Endothelial cell of umbilical vein (primary cell): ENCODE measurements at places on chromosomes 2 and 18. TPM values are rescaled to one million over a fixed set of nuclear protein-coding genes. Genes with fewer than 3 reads are reported as not detected.

GRCh38 chr2:221845021-221845365 is 272.9 kb upstream of the EPHA4 start:
- no peaks in the 10 kb centered on the region for H3K36me3 ChIP-seq
- no peak overlapping the region for H3K4me3 ChIP-seq
- no peak overlapping the region for H3K27ac ChIP-seq

DNA sequence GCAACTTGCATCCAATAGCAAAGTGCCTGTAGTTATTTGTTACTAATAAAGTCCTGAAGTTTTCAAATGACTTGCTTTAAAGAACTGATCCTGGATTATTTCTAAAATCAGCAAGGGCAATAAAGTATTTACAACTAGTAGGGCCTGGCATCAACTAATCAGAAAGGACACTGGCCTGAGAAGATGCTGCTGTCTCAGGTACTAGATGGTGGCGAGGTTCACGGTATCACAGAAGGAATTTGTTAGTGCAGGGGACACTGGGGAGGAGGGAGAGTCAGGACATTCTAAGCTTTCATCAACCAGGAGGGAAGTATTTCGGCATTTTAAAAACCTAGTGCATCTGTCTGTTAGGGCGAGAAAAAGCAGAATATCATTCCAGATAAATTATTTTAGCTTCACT is 440.2 kb upstream of the LYPD1 start:
- no peak overlapping the region for H3K4me3 ChIP-seq
- DNase-seq = no peak
- H3K27ac ChIP-seq = no peak overlapping the region
- H3K27me3 ChIP-seq = no peaks in the 10 kb centered on the region
- no peaks in the 10 kb centered on the region for H3K4me1 ChIP-seq
- H3K36me3 ChIP-seq = no peaks in the 10 kb centered on the region

The ARHGAP15 gene
- not detected in 2 replicates for polyA plus RNA-seq

GRCh38 chr2:106020821-106021661 is 173.1 kb downstream of the UXS1 start:
- H3K4me1 ChIP-seq = no peaks in the 10 kb centered on the region
- H3K27ac ChIP-seq = no peak overlapping the region
- no peak overlapping the region for H3K4me3 ChIP-seq
- no peak for DNase-seq
- no peaks in the 10 kb centered on the region for H3K36me3 ChIP-seq

GRCh38 chr18:78309924-78310323 is 669.7 kb upstream of the SALL3 start:
- H3K4me3 ChIP-seq = no peak overlapping the region
- DNase-seq = no peak
- no peaks in the 10 kb centered on the region for H3K4me1 ChIP-seq

DNA sequence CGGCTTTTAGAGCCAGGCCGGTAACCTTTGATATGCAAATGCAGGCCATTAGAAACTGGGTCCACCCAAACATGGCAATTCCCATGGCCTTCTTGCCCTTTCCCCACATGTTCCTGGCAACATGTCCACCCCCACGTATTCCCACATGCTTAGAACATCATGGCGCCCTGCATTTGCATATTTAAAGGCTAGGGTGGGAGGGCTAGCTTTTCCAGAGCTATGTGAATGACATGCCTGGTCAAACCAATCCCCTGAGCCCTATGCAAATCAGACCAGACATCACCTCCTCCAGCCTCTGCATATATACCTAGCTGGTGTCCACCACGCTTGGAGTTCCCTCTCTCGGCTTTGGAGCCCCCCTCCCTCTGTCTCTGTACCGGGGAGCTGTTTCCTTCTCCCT is 481.9 kb downstream of the CDH2 start:
- no peaks in the 10 kb centered on the region for H3K4me1 ChIP-seq
- H3K27ac ChIP-seq = no peak overlapping the region
- H3K36me3 ChIP-seq = no peaks in the 10 kb centered on the region
- DNase-seq = no peak

DNA sequence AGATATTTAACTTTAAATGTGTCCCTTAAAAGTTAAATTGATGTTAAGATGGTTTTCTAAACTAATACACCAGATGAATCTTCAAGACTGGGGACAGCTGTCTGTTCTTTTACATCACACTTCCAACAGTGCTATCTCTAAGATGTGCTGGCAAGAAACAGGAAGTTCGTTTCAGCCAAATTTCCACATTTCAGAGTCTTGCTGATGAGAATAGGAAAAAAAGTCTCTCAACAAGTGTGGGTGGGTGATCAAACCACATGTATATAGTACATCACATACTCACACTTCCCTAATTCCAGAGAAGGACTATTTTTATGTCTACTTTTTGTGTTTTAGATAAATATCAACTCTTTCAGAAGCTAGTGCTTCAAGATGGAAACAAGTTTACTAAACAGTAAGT is 1712.8 kb upstream of the TMEFF2 start:
- no peak overlapping the region for H3K4me3 ChIP-seq
- DNase-seq = no peak
- no peak overlapping the region for H3K27ac ChIP-seq
- H3K36me3 ChIP-seq = no peaks in the 10 kb centered on the region

DNA sequence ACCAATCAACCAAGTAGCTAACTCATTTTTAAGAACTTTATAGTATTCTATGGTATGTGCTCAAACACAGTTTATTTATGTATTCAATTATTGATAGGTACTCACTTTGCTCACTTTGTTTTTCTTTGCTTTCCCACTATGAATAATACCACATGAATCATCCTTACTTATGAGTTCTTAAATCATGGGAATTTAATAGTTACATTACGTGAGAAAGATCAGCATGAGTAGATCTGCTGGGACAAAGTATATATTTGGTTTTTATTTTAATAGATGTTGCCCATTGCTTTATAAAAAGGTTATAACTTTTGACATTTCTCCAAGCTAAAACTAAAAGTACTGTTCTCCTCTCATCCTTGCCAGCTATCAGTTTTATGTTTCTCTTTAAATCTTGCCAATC is 390.7 kb downstream of the LRATD1 start:
- H3K4me1 ChIP-seq = no peaks in the 10 kb centered on the region
- no peak overlapping the region for H3K27ac ChIP-seq
- H3K27me3 ChIP-seq = no peaks in the 10 kb centered on the region
- H3K4me3 ChIP-seq = no peak overlapping the region
- H3K36me3 ChIP-seq = no peaks in the 10 kb centered on the region

DNA sequence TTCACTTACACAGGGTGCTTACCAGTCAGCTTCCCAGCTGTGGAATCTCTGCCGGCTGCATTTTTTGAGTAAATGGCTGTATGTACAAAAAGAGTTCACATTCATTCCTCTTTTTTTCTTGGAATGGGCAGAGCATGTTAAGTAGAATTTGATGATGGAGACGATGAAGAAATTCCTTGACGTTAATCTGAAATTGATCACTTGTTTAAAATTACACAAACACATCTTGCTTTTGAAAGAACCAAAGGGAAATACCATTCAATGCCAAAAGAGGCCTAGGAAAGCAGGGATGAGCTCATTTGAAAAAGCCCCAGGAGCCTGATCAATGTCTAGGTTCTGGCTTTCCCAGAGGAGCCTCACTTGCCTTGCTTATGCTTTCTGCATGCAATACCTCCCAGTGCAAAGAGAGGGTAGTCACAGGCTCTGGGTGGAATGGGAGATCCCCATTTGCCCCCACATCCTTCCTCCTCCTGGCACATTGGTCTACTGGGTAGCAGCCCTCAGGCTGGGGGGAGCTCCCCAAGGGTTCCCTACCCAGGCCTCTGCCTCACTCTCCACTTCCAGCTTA is 12.3 kb upstream of the SMAD7 start:
- DNase-seq = no peak
- H3K4me1 ChIP-seq = peaks cover 13% of the 10 kb centered on the region
- H3K4me3 ChIP-seq = no peak overlapping the region

DNA sequence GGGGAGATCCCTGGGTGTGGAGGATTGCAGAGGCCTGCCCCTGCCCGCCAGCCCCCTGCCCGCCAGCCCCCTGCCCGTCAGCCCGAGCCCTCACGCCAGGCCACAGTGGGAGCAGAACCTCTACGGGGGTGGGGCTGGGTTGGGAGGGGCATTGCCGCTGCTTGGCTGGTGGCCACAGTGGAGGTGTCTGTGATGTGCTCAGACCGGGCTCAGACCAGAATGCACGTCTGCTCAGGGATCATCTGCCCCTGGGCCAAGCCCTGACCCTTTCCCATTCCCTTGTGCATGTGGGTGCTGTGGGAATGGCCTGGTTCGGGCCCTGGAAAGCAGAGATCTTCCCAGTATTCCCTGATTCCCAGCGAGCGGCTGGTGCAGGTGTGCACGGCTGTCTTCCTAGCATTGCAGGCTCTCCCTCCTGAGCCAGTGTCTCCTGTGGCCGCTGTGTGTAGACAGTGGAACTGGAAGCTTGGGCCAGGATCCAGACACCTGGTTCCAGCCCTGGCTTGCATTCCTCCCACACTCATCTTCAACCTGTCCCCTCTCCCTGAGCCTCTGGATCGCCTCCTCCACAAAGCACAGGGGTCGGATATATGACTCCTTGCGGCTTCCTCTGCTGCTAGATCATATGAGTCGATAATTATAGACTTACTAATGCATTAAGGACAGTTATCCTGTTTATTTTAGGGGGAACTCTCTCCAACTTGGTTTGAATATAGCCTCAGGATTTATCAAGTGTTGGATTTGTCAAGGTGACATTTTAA is 161.6 kb downstream of the LDLRAD4 start:
- no peaks in the 10 kb centered on the region for H3K27me3 ChIP-seq
- H3K36me3 ChIP-seq = no peaks in the 10 kb centered on the region
- DNase-seq = peak; percentile 64
- H3K4me3 ChIP-seq = no peak overlapping the region
- H3K4me1 ChIP-seq = peaks cover 39% of the 10 kb centered on the region
- peak overlapping the region; percentile 67 for H3K27ac ChIP-seq

GRCh38 chr2:12430407-12431133 is 286.2 kb upstream of the TRIB2 start:
- no peak for DNase-seq
- H3K36me3 ChIP-seq = no peaks in the 10 kb centered on the region
- H3K27me3 ChIP-seq = no peaks in the 10 kb centered on the region
- no peak overlapping the region for H3K4me3 ChIP-seq
- no peaks in the 10 kb centered on the region for H3K4me1 ChIP-seq

- H3K36me3 ChIP-seq = no peaks in the 10 kb centered on the region
- H3K4me3 ChIP-seq = no peak overlapping the region
- H3K27me3 ChIP-seq = peaks cover 2% of the 10 kb centered on the region
- DNase-seq = peak; percentile 17
- H3K4me1 ChIP-seq = no peaks in the 10 kb centered on the region
- H3K27ac ChIP-seq = no peak overlapping the region
These were observed 50.8 kb downstream of the WIPF1 start for GRCh38 chr2:174546519-174547506.

DNA sequence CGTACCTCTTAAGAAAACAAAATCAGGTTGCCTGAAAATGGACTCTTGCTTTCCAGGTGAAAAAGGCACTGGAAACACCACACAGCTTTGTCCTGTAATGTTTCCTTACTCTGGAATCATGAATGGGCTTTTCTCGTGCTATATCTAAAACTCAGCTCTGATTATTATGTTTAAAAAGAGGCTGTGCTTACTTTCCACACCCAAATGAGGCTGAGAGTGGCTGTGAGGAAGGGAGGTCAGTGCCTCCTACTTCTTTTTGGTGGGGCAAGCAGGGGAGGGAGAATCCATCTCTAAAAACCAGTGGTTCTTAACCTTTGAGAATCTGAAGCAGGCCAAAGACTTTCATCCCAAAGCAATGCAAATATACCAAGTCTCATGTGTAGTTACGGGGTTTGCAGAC is 148.6 kb downstream of the FAM210A start:
- H3K27ac ChIP-seq = no peak overlapping the region
- no peaks in the 10 kb centered on the region for H3K36me3 ChIP-seq
- no peaks in the 10 kb centered on the region for H3K4me1 ChIP-seq
- no peak overlapping the region for H3K4me3 ChIP-seq
- H3K27me3 ChIP-seq = no peaks in the 10 kb centered on the region

- H3K27ac ChIP-seq = no peak overlapping the region
- H3K4me3 ChIP-seq = no peak overlapping the region
- peak; percentile 7 for DNase-seq
- no peaks in the 10 kb centered on the region for H3K36me3 ChIP-seq
These were observed 352.6 kb downstream of the SS18 start for GRCh38 chr18:25737710-25738311.

DNA sequence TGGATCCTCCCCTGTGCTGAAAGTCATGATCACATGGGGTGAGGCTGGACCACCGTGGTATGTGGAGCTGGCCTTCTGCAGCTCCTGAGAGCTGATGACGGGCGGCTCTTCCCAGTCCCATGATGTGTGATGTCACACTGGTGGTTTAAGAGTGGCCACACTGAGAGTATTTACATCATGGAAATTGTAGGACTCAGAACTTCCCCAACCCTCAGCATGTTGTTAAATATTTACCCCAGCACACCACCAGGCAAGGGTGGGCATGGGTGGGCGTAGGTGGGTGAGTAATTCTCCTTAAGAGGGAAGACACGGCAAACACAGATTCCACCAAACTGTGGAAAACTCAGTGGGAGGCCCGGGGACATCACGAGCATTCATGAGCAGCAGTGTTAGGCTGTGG is 106.8 kb downstream of the ALPK2 start:
- no peaks in the 10 kb centered on the region for H3K36me3 ChIP-seq
- no peak overlapping the region for H3K4me3 ChIP-seq
- no peaks in the 10 kb centered on the region for H3K4me1 ChIP-seq
- H3K27ac ChIP-seq = no peak overlapping the region
- DNase-seq = no peak

DNA sequence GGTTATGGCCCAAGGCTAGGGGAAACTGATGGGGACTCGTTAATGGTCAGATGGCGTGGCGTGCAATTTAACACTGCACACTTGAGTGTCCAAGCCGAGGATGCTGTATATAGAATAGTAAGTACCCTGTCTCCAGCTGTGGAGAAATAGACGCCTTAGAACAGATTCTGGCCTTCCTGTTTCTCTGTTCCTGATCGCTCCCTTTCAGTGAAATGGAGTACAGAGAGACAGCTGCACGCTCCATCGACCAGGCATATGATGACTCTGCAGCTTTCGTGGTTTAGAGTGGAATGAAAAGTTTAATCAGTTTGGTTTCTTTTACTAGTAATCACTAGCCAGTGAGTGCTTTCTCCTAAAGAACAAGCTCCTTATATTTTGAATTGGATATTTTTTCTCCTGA is 213.4 kb downstream of the NEDD4L start:
- no peak overlapping the region for H3K4me3 ChIP-seq
- no peak overlapping the region for H3K27ac ChIP-seq
- DNase-seq = no peak
- no peaks in the 10 kb centered on the region for H3K27me3 ChIP-seq
- H3K36me3 ChIP-seq = no peaks in the 10 kb centered on the region

The BOLL gene
- polyA plus RNA-seq = not detected in 2 replicates

- no peak overlapping the region for H3K4me3 ChIP-seq
- DNase-seq = no peak
- H3K36me3 ChIP-seq = no peaks in the 10 kb centered on the region
These were observed 52.9 kb upstream of the XDH start for GRCh38 chr2:31467426-31467825.

GRCh38 chr2:109253217-109253616 is 124.2 kb downstream of the SH3RF3 start:
- H3K27ac ChIP-seq = no peak overlapping the region
- H3K4me1 ChIP-seq = peaks cover 5% of the 10 kb centered on the region
- H3K27me3 ChIP-seq = no peaks in the 10 kb centered on the region
- no peaks in the 10 kb centered on the region for H3K36me3 ChIP-seq

The ORMDL1 gene
- polyA plus RNA-seq = 51.7 and 54.5 TPM in 2 replicates
